Activated naive CD8-positive, alpha-beta T cell treated with anti-CD3 and anti-CD28 coated beads, Interleukin-2, amount 10 ng/mL, durations not matched to agents 7 days and 5 days (primary cell): ENCODE measurements at places on chromosomes 1 and 21. TPM values are rescaled to one million over a fixed set of nuclear protein-coding genes. Genes with fewer than 3 reads are reported as not detected.

The ADAMTS1 gene
- 1.6 TPM for total RNA-seq

The SMPDL3B gene
- 0.64 TPM for total RNA-seq

DNA sequence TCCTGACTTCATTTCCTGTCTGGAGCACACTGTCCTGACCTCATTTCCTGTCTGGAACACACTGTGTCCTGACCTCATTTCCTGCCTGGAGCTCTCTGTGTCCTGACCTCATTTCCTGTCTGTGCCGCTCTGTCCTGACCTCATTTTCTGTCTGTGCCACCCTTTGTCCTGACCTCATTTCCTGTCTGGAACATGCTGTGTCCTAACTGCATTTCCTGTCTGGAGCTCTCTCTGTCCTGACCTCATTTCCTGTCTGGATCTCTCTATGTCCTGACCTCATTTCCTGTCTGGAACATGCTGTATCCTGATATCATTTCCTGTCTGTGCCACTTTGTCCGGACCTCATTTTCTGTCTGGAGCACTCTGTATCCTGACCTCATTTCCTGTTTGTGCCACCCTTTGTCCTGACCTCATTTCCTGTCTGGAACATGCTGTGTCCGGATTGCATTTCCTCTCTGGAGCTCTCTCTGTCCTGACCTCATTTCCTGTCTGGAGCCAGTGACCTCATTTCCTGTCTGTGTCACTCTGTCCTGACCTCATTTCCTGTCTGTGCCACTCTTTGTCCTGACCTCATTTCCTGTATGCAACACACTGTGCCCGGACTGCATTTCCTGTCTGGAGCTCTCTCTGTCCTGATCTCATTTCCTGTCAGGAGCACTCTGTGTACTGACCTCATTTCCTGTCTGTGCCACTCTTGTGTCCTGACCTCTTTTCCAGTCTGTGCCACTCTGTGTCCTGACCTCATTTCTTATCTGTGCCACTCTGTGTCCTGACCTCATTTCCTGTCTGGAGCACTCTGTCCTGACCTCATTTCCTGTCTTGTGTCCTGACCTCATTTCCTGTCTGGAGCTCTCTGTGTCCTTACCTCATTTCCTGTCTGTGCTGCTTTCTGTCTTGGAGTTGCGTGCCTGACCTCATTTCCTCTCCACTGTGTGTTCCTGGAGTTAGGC is 27.6 kb downstream of the SKI start:
- no peaks in the 10 kb centered on the region for H3K27me3 ChIP-seq
- DNase-seq: peak; percentile 65

The EPHB2 gene
- total RNA-seq: 0.26 TPM

The DCST1 gene
- not detected for total RNA-seq

GRCh38 chr1:207654320-207654719 is 9.4 kb downstream of the CR1L start:
- no peak overlapping the region for H3K4me3 ChIP-seq
- H3K4me1 ChIP-seq: no peaks in the 10 kb centered on the region
- H3K27ac ChIP-seq: no peak overlapping the region
- H3K36me3 ChIP-seq: no peaks in the 10 kb centered on the region
- H3K27me3 ChIP-seq: peaks cover 8% of the 10 kb centered on the region
- DNase-seq: no peak

- H3K4me3 ChIP-seq: no peak overlapping the region
- no peaks in the 10 kb centered on the region for H3K4me1 ChIP-seq
- no peak for DNase-seq
- no peak overlapping the region for H3K27ac ChIP-seq
- no peaks in the 10 kb centered on the region for H3K27me3 ChIP-seq
Measured at GRCh38 chr1:69911301-69911801, 294.0 kb downstream of the LRRC40 start.

DNA sequence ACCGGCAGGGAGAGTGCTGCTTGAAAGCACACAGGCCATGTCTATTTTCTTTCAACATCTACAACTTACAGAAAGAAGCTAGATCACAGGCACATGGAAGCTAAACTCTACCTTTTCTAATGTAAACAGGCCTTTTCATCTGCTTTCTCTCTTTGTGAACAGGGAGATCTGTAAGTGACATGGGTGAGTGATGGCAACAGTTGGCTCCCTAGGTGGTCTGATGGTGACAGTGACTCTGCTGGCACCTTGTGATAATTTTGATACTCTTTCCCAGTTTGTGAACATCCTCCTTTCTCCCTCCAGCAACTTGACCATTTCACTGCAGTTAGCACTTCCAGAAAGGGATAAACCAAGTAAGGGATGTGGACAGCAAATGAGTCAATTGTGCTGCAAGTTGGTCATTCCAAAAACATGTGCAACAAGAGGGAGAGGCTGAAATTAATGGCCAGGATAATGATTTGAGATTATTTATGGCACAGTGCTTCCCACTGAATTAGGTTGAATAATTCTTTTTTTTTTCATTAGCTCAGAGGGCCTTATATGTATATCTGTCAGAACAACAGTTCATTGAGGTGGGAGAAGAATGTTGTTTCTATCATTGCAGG is 89.5 kb downstream of the XCL2 start:
- no peak for DNase-seq
- H3K27ac ChIP-seq: peak overlapping the region; percentile 25
- no peaks in the 10 kb centered on the region for H3K27me3 ChIP-seq
- no peak overlapping the region for H3K4me3 ChIP-seq
- H3K4me1 ChIP-seq: peaks cover 41% of the 10 kb centered on the region

The SIPA1L2 gene
- total RNA-seq: 0.86 TPM

- H3K27me3 ChIP-seq: no peaks in the 10 kb centered on the region
- no peaks in the 10 kb centered on the region for H3K4me1 ChIP-seq
- no peak overlapping the region for H3K4me3 ChIP-seq
- H3K27ac ChIP-seq: no peak overlapping the region
- no peak for DNase-seq
Measured at GRCh38 chr1:225762444-225762843, 15.2 kb upstream of the SRP9 start.

DNA sequence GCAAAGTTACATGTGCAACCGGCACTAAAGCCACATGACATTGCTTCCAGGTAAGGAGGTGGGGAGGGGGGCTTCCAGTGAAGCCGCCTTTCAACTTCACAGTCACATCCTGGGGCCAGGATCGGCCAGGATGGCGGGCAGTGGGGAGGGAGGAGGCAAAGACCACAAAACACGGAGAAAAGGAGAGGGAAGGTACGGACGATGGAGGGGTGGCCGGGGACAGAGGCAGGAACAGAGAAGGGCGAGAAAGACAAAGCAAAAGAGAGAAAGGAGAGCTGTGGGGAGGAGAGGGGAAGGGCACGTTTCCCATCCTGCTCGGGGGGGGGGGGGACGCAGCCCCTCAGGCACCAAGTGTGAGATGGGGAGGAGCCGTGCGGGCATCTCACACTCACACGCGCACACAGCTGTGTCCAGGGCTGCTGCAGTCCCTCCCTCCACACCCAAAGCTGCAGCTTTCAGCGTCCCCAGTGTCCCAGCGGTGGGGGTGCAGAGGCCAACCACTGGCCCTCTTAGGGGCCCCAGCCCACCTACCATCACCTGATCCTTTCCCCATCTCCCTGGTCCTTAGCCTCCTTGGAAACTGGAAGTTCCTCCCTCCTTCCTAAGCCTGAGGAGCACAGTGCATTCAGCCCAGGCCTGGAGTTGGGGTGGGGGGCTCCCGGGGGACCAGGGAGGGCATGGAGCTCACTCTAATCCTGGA is 2.4 kb downstream of the SH2D5 start:
- H3K27ac ChIP-seq: no peak overlapping the region
- H3K4me3 ChIP-seq: peak overlapping the region; percentile 52
- peak; percentile 28 for DNase-seq
- no peaks in the 10 kb centered on the region for H3K36me3 ChIP-seq
- peaks cover 12% of the 10 kb centered on the region for H3K4me1 ChIP-seq
- H3K27me3 ChIP-seq: peaks cover 31% of the 10 kb centered on the region

DNA sequence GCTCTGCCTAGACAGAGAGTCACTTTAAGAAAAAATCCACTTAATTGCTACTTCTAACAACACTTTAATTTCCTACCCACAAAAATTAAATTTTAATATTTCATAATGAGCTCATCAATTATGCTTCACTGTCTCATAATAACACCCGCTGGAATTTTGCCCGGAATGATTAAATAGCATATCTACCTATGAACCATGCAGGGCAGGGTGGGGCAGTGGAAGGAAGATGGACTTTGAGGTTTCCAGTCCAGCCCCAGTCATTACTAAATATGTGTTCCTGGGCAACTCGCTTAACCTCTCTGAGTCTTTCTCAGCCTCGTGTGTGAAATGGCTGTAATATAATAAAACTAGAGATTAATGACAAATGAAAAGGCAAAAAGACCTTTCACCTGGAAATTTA is 32.8 kb upstream of the SLC45A1 start:
- H3K27ac ChIP-seq: no peak overlapping the region
- H3K4me1 ChIP-seq: no peaks in the 10 kb centered on the region
- H3K4me3 ChIP-seq: no peak overlapping the region
- DNase-seq: no peak

DNA sequence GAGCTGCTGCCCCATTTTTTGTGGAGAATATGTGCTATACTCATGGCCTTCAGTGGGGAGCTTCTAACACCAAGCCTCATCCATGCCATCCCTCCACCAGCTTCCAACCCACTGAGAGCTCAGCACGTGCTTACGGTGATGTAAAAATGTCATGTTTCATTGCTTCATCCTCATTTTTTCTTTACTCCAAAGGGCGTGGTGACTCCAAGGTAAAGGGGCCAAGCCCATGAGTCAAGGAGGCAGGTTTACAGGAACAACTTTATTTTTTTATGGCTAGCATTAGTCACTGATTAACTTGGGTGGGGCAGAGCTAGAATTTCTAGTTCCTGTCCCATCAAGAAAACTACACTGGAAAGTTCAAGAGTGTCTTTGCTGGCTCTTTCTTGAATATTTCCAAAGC is at the start of gene C1orf226:
TSS of gene C1orf226 (plus strand) at position 346 of the 400 bp plus-strand sequence. CDS start 174 bp downstream, outside the sequence.
- H3K36me3 ChIP-seq: no peaks in the 10 kb centered on the region
- no peaks in the 10 kb centered on the region for H3K4me1 ChIP-seq
- no peaks in the 10 kb centered on the region for H3K27me3 ChIP-seq

- no peak for DNase-seq
- no peaks in the 10 kb centered on the region for H3K4me1 ChIP-seq
- H3K27me3 ChIP-seq: no peaks in the 10 kb centered on the region
- H3K27ac ChIP-seq: no peak overlapping the region
Measured at GRCh38 chr1:59220356-59220755, 76.5 kb upstream of the FGGY start.

- H3K4me1 ChIP-seq: peaks cover 76% of the 10 kb centered on the region
- peak overlapping the region; percentile 83 for H3K4me3 ChIP-seq
- H3K36me3 ChIP-seq: peaks cover 67% of the 10 kb centered on the region
- DNase-seq: peak; percentile 76
- H3K27ac ChIP-seq: peak overlapping the region; percentile 92
Measured at GRCh38 chr21:44083631-44084291, 23.4 kb upstream of the PWP2 start.

- H3K27ac ChIP-seq: no peak overlapping the region
- DNase-seq: no peak
- no peaks in the 10 kb centered on the region for H3K27me3 ChIP-seq
Measured at GRCh38 chr1:192261476-192261875, 55.3 kb upstream of the RGS21 start.

DNA sequence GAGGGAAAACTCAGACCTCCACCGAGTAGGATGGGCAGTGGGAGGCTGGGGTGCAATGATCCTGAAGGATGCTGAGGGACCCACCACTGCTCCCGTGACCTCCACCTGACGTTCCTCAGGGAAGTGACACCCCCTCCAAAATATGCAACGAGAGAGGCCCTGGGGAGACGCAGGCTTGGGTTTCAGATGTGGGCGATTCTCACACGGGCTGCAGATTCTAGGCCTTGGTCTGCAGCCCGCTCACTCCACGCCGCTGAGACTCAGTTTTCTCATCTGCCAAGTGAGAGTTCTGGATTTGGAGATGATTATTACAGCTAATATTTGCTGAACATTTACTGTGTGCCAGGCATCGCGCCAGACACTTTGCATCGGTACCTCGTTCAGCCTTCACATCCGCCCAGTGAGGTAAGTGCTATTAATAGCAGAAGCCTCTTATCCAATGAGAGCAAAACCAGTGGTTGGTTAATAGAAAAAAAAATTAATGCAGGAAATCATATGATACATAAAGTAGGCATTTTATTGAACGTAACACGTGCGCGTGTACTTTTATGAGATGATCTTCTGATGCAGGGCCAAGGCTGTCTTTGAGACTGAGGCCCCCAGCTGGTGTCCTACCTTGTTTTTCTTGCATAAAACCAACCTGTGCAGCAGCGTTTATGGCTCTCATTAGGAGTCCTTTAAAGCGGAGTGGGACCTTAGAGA is 102.0 kb upstream of the RUNX3 start:
- H3K4me1 ChIP-seq: peaks cover 74% of the 10 kb centered on the region
- H3K27me3 ChIP-seq: no peaks in the 10 kb centered on the region
- peak overlapping the region; percentile 88 for H3K4me3 ChIP-seq
- peak; percentile 59 for DNase-seq
- no peak overlapping the region for H3K27ac ChIP-seq

- H3K36me3 ChIP-seq: peaks cover 12% of the 10 kb centered on the region
- H3K27ac ChIP-seq: no peak overlapping the region
- peaks cover 6% of the 10 kb centered on the region for H3K4me1 ChIP-seq
- H3K4me3 ChIP-seq: no peak overlapping the region
- DNase-seq: no peak
Measured at GRCh38 chr1:150132372-150132771, 17.3 kb upstream of the PLEKHO1 start.

The NBPF20 gene
- 0.99 TPM for total RNA-seq

DNA sequence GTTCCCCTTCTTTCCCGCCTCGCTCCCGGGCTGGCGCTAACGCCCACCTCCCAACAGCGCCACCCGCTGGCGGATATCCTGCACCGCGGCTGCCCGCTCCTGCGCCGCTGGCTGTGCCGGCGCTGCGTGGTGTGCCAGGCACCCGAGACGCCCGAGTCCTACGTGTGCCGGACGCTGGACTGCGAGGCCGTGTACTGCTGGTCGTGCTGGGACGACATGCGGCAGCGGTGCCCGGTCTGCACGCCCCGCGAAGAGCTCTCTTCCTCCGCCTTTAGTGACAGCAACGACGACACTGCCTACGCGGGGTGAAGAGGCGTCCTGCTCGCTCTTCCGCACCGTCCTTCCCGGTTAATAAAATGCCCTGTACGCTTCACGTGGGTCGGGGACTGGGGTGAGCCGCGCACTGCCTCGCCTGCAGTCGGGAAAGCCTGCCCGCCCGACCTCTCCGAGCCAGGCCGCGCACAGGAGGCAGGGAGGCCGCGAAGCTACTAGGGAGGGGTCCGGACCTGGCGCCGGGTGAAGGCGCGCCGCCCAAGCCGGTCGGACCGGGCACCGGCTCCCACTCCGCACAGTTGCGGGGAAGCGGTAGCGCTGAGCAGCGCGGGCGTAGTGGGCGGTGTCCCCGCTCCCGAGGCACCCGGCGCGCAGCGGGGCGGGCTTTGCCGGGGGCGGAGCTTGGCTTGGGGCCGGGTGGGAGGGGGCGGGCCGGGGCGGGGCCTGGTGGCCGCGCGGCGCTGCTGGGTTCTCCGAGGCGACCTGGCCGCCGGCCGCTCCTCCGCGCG is at the start of gene ADAM15:
TSS of gene ADAM15 (plus strand) at position 757 of the 782 bp plus-strand sequence. CDS start 71 bp downstream, outside the sequence.
- peak within 1 kb of the TSS; percentile 89 for H3K4me3 ChIP-seq
- no peaks in the 10 kb centered on the region for H3K27me3 ChIP-seq
- DNase-seq: peak; percentile 88
- H3K4me1 ChIP-seq: peaks cover 23% of the 10 kb centered on the region

GRCh38 chr21:38322311-38322950 is 65.6 kb downstream of the KCNJ15 start:
- no peaks in the 10 kb centered on the region for H3K36me3 ChIP-seq
- H3K4me1 ChIP-seq: peaks cover 5% of the 10 kb centered on the region
- DNase-seq: no peak
- H3K27ac ChIP-seq: no peak overlapping the region
